ENCODE measurements at places on chromosomes 5 and 9.
A peak's percentile ranks its signal among the peaks of the same experiment; 100 is the strongest.

- DNase-seq, result no peak
These were observed 112.5 kb downstream of the SLC25A46 start for GRCh38 chr5:110851357-110851756.

GRCh38 chr9:85223506-85224125 is 518.1 kb downstream of the AGTPBP1 start:
- DNase-seq, result no peak

DNA sequence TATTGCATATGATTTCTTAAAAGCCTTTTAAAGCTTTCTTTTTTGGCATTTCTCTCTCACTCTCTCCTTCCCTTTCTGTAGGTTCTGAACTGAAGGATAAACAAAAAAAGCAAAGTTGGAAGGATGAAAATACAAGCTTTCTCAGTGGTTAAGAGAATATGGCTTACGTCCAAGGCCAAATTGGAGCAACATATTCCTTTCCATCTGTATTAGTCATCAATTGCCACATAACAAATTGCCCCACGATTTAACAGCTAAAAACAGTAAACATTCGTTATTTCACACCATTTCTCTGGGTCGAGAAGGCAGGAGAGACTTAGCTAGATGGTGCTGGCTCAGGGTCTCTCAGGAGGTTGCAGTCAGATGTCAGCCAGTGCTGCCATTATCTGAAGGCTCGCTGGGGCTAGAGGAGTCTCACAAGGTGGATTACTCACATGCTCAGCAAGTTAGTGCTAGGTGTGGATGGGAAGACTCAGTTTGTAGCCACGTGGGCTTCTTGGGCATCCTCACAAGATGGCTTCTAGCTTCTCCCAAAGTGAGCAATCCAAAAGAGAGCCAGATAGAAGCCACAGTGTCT is 2.0 kb upstream of the ROR2 start:
- no peak for DNase-seq

- peak; percentile 12 for DNase-seq
These were observed 57.8 kb upstream of the LARP1 start for GRCh38 chr5:154697371-154697770.

GRCh38 chr5:178392931-178393394 is 160.4 kb upstream of the PHYKPL start:
- DNase-seq, result no peak

GRCh38 chr9:33289496-33289895 is 820 bp upstream of the NFX1 start:
- DNase-seq, result no peak

- no peak for DNase-seq
These were observed 35.9 kb downstream of the PRR16 start for GRCh38 chr5:120499876-120500563.

- no peak for DNase-seq
These were observed 479.6 kb downstream of the ACTL7B start for GRCh38 chr9:108376140-108376539.

- no peak for DNase-seq
These were observed 48.3 kb upstream of the DNAH5 start for GRCh38 chr5:13992795-13993194.

DNA sequence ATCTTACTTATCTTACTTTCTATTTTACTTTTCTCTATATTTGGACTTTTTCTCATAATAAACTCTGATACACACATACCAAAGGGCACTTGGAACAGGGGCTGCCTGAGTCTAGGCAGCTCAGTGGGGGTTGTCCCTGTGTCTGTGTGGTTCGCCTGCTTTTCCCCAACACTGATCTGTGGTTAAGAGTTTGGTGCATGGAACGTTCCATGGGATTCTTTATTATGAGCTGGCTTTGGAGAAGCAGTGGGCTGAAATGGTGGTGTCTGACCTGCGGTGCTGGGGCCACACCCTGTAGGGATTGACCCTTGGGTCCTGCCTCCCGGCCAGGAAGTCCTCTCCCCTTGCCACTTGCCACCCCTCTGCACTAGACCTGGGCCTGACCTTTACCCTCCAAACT is 47.4 kb downstream of the ANKRD33B start:
- DNase-seq, result no peak

- no peak for DNase-seq
These were observed 137.5 kb upstream of the RASGRF2 start for GRCh38 chr5:80822640-80823039.

DNA sequence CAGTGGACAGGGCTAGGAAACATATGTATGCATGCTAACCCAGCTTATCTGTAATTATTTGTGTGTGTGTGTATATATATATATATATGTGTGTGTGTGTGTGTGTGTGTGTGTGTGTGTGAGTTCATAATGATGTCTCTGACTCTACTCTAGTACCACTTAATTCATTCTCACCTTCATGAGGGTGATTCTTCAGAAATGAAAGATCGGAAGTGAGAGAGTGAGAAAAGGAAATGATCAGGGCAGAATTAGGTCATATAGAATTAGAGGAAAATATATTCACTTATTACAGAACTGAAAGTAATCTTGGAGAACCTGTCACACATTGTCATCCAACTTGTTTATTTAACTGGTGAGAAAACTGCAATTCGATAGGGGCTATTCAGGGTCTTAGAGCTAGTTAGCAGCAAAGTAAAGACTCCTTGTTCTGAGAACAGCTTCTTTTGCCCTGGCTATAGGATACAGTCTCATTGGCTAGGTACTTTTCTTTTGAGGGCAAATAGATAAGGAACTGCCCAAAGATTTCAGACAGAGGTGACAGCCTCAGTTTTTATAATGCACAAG is 58.8 kb downstream of the C9orf153 start:
- no peak for DNase-seq

DNA sequence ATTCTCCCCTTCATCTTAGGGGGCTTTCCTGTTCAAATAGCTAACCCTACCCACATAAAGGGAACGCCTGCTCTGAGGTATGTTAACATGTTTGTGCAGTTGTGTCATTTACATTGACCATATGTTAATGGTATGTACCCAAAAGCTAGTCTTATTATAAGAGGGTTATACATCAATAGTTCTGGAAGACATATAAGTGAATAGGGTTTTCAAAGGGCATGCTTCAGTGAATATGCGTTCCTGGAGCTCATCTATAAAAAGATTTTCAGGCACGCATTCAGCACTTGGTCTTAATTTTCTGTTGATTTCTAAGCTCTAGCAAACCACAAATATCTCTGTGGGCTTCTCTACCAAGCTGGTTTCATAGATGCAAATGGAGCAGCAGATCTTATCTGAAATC is 766.1 kb downstream of the IRX1 start:
- DNase-seq, result no peak

DNA sequence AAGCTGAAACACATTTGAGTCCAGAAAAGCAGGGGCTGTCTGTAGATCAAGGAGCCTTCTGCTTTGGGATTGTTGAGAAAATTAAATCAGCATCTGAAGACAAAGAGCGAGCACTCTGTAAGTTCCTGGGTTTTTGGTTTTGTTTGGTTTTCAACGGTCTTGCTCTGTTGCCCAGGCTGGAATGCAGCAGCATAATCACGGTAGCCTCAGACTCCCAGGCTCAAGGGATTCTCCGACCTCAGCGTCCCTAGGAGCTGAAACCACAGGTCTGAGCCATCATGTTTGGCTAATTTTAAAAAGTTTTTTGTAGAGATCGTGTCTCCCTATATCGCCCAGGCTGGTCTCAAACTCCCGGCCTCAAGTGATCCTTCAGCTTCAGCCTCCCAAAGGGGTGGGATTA is 266.5 kb upstream of the ADAMTS16 start:
- DNase-seq, result no peak

DNA sequence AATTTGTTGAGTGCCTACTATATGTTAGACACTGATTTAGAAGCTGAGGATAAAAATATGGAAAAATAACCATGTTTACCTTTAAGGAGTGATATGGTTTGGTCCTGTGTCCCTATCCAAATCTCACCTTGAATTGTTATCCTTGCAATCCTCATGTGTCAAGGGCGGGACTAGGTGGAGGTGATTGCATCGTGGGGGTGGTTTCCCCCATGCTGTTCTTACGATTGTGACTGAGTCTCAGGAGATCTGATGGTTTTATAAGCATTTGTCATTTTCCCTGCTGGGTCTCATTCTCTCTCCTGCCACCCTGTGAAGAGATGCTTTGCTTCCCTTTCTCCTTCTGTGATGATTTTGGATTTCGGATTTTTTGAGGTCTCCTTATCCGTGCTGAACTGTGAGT is 876.4 kb downstream of the DTWD2 start:
- no peak for DNase-seq

GRCh38 chr5:142421621-142422397 is 97.0 kb upstream of the SPRY4 start:
- no peak for DNase-seq

DNA sequence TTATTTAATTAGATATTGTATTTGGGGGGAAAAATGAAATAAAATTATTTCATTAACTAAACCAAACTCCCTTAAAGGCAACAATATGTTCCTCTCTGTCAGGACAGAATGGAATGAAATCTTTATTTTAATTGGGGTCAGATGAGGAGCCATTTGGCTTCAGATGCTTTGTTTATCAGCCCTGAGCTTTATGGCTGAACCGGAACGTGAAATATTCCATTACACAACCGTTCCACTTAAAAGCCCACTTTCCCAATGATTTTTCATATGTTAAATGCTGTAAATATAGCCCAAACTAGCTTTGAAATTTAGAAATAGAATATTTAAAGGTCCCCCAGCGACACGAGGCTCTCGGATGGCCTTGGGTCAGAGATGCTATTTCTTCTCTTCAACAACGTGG is 149.5 kb downstream of the CRB2 start:
- DNase-seq, result no peak

DNA sequence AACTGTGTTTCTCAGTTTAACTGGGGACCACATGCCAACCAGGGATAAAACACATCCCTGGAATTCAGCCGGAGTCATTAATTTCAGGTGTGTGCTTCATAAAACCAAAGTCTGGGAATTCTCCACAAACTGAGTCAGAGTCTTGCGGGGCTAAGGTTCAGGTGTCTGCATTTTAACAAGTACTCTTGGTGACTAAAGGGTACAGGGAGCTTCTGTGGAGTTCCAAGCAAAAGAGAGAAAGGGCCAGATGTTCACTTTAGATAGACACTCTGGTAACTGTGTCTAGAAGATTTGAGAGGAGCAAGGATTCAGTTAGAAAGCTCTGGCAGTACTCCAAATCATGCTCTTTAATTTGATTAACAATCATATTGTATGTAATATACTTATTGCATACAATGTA is 4.0 kb downstream of the NADK2 start:
- no peak for DNase-seq

- no peak for DNase-seq
These were observed 265.4 kb upstream of the KLF9 start for GRCh38 chr9:70679845-70680244.

DNA sequence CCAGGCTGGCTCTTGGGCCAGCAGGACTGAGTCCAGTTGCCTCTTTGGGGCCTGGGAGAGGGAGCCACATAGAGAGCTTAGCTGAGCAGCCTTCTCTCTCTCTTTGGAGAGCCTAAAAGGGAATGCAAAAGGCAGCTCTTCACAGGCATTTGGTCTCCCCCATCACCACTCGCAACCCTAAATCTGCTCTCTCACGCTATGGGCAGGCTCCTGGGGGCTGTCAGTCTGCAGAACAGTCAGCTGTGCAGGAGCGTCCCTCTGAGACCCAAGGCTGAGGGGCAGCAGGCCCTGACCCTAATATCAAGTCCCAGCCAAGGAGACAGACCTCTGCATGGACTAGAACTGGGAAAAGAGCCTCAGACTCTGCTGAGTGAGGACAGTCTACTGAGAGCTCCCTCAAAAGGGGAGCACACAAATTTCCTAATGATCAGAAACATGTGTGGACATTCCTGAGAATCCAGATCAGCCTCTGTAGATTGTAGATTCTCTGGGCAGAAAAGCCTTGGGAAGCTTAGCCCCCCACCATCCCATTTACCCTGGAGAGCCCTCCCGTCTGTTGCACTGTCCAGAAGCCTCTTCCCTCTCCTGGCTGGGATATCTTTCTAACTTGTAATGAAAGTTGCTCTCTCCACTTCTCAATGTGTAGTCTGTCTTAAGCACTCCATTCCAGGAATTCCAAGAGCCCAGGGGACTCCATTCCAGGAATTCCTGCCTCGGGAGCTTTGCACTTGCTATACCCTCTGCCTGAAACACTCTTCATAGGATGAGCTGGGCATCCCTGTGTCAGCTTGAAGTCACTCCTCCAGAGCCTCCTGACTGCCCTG is 79.4 kb downstream of the FAM114A2 start:
- DNase-seq, result peak; percentile 61

DNA sequence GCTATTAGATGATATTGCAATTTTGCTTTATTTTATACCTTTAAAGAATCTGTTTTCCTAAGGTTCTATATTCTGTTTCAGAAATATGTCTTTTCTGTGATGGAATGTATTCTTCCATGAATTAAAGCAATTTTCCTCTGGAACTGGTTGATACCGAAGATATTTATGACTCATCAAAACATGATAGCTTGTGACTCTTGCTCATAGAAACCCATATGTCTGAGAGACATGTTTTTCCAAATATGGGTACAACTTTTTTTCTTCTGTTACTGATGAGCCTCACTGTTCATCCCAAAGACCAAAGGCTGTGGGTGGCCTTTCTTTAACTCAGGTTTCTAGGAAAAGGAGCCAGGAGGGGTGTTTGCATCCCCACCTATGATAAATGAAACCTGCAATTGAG is 126.1 kb upstream of the PAPPA start:
- DNase-seq, result peak; percentile 66

- DNase-seq, result no peak
These were observed 39.6 kb upstream of the SH3PXD2B start for GRCh38 chr5:172493906-172494305.
